SIG-M5 (cell line): ENCODE measurements at places on chromosomes 4 and X.

- DNase-seq: no peak
Observed at GRCh38 chr4:42570221-42570620, 86.7 kb downstream of the ATP8A1 start.

- no peak for DNase-seq
Observed at GRCh38 chrX:39377157-39377556, 575.9 kb downstream of the MID1IP1 start.

DNA sequence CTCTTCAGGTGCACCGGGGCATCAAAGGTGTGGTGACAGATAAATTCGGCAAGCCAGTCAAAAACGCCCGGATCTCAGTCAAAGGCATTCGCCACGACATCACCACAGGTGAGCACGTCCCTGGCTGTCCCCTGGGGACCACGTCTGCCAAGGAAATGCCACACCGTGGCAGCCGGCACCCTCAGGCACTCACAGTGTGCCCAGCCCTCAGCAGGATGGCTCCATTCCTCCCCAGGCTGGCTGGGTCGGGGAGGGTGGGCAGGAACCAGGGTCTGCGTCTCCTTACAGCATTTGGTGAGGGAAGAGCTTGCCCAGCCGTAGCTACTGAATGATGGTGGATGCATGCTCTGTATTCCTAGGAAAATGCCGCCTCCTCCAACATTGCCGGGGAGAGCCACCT, 25.9 kb downstream of the CPZ start:
- no peak for DNase-seq

GRCh38 chr4:81509191-81509590, 37.5 kb upstream of the RASGEF1B start:
- no peak for DNase-seq

DNA sequence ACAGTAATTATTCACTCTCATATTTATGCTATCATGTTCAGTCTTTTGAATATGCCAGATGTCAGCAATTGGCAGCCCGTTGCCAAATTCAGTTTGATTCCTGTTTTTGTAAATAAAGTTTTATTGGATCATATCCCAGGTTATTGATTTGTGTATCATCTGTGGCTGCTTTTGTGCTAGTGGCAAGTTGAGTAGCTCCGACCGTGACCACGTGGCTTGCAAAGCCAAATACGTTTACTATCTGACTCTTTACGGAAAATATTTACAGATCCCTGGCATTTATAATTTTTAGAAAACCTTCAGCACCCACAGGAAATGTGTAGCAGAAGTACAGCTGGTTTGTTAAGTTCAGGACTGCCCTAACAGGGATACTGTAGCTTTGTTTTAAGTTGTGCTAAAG, 67.4 kb downstream of the VCX2 start:
- no peak for DNase-seq

- no peak for DNase-seq
Observed at GRCh38 chr4:69025191-69025998, 70.9 kb upstream of the UGT2B7 start.

DNA sequence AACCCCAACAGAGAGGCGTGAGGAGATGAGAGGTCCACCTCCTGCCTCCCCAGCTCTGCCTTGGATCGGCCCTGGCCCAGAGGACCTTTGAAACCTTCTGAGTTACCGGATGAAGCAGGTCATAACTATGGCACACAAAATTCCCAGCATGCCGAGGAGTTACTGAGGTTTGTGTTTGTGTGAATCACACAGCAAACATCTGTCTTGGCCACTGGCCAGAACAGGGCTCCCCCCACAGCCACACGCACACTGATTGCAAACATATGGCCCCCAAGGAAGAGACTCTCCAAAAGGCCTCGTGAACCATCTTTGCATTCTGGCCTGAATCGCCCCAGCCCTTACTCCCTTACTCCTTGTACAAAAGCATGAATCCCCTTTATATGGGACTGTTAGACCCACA, 18.9 kb downstream of the RPS4X start:
- no peak for DNase-seq

- no peak for DNase-seq
Observed at GRCh38 chr4:91064157-91064853, 937.1 kb downstream of the CCSER1 start.

- no peak for DNase-seq
Observed at GRCh38 chr4:83342476-83342875, 7.8 kb upstream of the HPSE start.

- no peak for DNase-seq
Observed at GRCh38 chr4:148573296-148573695, 131.1 kb upstream of the NR3C2 start.

DNA sequence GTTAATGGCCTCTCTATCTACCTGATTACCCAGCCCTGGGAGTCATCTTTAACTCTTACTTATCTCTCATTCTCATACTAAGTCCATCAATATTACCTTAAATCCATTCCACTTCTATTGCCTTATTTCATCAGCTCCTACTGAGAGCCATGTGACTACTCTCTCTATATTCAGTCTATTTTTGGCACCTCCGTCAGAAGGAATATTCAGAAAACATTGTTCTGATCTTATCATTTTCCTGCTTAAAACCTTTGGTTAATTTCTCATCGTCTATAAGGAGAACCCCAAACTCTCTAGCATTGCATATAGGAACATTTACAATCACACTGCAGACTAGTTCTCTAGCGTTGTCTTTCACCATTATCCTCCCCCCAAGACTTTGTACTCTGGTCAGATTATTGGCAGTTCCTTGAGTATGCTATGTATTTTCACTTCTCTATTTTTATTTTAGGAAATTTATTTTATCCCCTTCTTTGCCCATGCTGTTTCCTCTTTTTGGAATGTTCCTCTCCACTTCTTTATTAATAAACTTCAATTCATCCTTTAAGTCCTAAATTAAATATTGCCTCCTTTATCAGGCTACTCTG, 13.7 kb upstream of the AMMECR1 start:
- no peak for DNase-seq

- no peak for DNase-seq
Observed at GRCh38 chr4:173436149-173436579, 37.2 kb upstream of the SCRG1 start.

DNA sequence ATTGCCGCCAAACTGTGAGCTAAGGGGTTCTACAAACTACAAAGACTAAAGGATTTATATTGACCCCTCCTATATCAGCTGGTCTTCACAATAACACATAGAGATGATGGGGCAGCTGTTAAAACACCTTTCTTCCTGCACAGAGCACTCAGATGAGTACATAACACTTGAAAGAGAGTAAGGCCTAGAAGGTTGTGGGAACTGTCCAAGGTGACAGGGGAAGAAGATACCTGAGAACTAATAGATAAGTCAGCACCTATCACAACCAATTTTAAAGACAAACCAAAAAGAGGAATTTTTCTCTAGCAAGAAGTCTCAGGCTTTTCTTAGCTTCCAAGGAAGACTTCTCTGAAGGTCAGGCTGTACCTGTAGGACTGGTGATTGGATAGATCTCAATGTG, 19.1 kb upstream of the CXCL6 start:
- DNase-seq: no peak

DNA sequence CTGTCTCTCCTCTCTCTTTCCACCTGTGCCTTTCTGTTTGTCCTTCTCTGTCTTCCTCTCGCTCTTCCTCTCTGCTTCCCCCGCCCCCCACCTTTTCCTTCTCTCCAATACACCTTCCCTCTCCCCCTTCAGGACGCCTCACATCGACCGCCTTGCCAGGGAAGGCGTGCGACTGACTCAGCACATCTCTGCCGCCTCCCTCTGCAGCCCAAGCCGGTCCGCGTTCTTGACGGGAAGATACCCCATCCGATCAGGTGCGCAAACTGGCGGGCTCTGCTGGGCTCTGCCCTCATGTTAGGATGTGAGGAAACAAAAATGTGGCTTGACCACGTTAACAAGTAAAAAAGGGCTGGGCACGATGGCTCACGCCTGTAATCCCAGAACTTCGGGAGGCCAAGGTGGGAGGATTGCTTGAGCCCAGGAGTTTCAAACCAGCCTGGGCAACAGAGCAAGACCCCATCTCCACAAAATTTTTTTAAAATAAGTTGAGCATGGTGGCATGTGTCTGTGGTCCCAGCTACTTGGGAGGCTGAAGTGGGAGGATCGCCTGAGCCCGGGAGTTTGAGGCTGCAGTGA, 35.2 kb downstream of the ARSF start:
- no peak for DNase-seq

GRCh38 chr4:37648084-37648817, 37.9 kb downstream of the RELL1 start:
- no peak for DNase-seq

GRCh38 chrX:55253528-55253927, 11.2 kb downstream of the PAGE3 start:
- no peak for DNase-seq

DNA sequence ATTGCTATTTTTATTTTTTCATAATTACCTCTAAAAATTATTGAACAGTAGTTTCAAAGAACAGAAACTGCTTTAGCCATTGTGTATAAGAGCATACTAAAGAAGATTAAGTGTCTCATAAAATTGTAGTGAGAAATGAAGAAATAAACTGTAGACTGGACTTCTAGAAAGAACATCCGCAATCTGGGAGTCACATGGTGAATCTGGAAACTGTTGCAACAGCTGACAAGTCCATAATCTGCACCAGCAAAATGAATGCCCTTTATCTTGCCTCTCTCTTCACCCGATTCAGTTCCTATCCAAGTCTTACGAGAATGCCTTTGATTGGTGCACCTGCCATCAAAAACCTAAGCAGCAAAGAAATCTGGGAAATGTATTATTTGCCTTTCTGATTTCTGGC, 312.9 kb downstream of the NAF1 start:
- no peak for DNase-seq

DNA sequence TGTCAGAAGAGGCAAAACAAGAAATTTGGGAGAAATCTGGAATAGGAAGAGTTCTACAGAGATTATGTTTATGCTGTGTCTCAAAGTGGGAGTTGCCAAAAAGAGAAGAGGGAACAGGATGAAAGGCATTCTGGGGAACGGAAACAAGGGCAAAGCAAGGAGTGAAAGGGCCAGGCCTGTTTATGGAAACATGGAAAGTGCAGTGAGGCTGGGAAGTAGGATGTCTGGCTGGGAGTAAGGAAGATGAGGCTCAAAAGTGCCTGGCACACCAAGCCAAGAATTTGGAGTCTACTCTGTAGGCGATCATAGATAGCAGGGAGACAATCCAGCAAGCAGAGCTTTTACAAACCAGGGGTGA, 1.8 kb upstream of the CUL4B start:
- DNase-seq: no peak

DNA sequence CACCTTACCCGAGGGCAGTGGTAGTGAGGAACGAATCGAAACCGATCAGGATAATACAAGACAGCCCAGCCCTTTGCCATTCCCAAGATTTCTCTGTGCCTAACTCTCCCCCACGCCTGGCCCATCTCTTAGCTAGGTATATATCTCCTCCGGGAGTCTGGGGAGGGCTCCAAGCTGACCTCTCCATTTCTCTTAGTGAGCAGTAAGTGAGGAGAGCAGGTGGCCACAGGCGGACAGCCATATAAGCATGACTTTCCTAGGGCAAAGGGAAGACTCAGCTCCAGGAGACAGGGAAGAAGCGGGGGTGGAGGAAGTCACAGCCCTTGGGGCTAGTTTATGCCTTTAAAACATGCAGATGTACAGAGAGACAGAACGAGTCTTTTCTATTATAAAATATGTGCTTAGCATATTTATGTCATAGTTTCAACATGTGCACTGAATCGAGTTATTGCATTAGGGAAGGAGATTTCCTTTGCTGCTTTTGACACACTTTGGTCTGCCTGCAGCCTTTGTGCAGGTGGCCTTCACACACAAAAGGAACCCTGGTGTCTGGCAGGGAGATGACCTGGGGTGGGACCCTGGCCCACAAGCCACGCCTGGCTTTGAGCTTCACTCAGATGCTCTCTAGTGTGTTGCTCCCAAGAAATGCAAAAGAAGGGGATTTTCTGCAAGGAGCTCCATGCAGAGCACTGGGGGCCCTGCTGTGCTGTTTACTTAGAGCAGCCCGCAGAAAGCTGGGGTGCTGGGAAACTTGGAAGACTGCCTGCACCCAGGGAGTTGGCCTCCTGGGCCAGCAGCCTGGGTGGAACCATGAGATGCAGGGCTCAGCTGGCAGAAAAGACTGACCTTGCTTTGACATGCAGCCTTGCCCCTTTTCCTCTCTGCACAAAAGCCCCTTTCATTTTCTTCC, 613.3 kb downstream of the BCOR start:
- DNase-seq: no peak

DNA sequence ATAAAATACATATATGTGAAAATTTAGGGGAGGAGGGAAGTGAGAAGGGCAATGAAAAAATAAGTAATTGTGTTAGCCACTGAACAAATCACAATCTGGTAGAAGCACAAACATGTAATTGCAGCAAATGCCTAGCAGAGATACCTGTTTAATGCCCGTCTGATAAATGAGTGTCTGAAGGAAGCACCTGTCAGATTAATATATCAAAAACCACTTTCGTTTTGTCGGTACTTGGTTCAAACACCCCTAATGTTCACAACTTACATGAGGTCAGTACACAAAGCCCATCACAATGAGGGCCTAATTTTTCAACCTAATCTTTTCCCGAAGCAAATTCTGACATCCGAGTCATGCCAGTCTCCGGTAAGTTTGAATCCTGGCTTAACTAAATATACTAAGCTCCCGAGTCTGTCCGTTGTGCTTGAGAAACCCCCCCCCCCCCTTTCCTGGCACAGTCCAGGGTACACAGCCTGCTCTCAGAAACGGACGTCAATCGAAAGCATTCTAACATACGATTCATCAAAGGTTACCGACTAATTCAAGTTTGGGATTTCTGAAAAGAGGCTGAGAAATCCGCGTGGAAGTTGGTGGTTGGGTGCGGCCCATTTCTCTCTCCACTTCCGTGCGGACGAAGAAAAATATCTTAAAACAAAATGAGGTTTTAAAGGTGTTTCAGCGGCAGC, 758 bp downstream of the SDAD1 start:
- DNase-seq: no peak

DNA sequence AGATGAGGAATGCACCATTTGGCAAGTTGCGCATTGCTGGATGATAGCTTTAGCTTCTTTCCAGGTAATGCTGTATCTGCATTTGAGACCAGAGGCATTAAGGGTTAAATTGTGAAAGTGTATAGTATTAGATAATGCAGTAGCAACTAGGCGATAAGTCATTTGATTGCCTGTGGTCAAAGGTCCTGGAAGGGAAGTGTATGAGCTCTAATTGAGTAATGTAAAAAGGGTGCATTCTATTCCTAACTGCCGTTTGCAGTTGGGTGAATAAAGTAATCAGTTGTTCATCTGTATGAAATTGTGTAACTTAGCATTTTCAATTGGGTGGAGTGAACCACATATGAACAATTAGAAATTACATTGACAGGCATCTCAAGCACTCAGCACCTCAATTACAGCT, 54.5 kb upstream of the WDR1 start:
- DNase-seq: no peak

DNA sequence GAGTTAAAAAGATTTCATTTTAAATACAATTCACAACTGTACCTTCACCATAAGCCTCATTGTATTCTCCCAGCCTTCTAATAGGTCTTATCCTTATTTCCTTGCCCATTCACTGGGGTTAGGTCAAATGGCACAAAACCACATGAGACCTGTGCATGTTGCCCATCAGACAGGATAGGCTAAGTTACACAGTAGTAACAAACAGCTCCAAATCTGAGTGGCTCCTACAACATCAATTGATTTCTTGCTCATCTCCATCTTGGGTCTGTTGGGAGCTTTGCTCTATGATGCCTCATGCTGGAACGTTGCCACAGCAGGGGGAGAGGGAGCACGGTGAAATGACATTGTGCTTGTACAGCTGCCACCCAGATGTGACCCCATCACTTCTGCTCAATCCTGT, 70.6 kb downstream of the DHX15 start:
- no peak for DNase-seq
